Sciatic nerve (tissue), 2 donors: ENCODE measurements at places on chromosomes 7 and 10.
A peak's percentile ranks its signal among the peaks of the same experiment; 100 is the strongest.

DNA sequence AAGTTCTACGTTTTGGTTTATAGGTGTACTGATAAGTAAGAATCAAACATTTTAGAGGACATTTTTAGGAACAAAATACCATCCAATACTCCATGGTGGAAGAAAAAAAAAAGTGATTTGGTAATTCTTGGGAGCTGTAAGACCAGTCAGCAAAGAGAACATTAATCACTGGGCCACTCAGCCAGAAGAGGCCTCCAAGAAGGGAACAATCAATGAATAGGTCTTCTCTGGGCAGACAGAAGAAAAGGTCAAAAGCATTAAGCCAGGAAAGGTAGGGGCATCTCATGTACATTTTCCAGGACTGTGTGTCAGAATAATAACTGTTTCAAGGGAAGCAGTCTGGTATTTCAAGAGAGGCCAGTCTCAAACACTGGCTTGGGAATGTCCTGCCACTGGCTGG lies 190.4 kb upstream of the AGK start:
- DNase-seq, result no peak

- DNase-seq, result no peak
These were observed 23.4 kb downstream of the OR9A2 start for GRCh38 chr7:143003393-143004051.

- no peak for DNase-seq
These were observed 20.7 kb downstream of the MXI1 start for GRCh38 chr10:110228066-110228465.

DNA sequence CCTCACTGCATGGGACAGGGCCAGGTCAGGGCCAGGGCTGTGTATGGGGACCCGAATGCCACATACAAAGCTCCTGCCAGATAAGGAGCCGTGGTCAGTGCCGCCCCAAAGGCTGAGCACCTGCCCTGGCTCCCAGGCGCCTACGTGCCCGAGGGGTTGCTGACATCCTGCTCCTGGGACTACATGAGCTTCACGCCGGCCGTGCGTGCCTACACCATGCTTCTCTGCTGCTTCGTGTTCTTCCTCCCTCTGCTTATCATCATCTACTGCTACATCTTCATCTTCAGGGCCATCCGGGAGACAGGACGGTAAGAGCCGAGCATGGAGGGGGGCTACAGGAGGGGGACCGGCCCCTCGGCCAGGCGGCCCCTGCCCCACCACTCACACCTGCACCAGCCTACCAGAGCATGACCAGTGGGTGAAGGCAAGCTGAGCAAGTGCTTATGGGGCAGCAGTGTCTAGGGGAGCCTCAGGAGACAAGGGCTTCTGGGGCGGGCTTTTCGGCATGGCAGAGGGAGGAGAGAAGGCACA lies 4.9 kb downstream of the OPN4 start:
- DNase-seq, result no peak

DNA sequence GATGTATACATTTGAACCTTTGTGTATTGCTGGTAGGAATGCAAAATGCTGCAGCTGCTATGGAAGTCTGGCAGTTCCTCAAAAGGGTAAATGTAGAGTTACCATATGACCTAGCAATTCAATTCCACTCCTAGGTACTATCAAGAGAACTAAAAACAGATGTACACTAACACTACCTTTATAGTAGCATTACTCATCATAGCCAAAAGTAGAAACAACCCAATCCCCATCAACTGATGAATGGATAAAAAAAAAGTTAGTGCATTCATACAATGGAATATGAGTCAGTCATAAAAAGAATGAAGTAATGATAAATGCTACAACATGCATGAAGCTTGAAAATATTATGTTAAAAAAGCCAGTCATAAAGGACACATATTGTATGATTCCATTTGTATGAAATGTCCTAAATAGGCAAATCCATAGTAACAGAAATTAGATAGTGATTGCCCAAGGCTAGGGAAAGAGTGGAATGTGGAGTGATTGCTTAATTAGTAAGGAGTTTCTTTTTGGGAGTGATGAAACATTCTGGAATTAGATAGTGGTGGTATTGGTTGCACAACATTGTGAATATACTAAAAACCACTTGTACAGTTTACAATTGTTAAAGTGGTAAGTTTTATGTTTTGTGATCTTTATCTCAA lies 96.4 kb upstream of the AOAH start:
- no peak for DNase-seq

DNA sequence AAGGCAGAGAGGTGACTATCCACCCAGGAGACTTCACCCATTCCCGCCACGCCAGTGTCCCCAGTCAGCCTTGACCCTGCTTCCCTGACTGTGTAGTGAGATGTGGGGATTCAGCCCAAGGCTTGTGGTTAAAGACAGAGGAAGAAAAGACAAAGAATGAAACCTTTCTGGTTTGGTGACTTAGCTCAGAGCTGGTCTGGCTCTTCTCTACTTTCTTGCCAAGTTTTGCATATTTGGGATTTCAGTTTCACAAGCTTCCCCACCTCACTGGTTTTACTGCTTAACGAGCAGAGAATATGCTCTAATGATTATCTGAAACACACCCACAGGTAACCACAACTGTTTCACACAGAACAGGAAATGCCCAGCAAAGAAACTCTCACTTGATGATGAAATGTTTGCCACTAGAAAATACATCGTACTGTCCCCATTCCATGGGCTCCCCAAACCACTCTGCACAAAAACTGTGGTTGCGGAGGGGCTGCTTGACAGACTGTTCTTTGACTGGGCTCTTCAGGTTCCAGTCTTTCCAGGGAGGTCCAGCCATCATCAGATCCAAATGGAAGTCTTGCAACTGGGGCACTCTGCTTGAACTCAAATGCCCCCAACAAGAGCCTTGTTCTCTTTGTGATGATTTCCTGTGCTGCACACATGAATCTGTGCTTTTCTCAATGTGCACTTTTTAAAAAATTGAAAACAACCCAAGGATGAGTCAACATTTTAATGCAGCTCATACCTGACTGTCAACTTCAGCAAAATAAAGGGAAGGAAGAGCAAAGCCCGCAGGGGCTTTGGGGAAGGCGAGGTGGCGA lies 95.5 kb downstream of the CTBP2 start:
- DNase-seq, result no peak

DNA sequence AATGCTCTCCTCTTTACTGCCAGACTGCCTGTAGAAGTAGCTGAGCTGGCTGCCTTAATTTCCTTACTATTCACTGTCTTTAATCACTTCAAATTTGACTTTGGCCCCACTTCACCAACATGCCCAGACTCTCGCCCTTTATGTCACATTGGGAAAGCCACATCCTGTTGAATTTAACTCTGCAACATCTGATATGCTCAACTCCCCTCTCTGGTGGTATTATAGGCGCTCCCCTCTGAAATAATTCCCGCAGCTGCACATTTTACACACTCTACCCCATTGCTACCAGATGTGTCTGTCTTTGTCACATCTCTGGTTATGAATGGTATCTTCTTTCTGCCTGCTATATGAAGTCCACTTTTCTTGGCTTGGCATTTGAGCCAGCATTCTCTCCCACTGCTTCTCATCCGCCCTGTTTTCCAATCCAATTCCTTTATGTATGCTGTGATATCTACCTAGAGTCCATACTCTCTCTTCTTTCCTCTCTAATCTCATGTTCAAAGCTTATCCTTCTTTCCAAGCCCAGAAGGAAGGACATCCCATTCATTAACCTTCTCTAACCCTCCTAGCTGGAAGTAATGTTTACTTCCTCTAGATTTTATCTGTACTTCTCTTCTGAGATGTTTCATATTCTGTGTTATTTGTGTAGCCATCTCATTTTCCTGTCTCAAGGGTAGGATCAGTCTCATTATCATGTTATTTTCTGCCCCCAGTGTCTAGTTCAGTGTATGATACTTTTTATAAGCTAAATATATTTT lies 134.5 kb downstream of the ST7 start:
- DNase-seq, result no peak

- no peak for DNase-seq
These were observed 54.1 kb downstream of the FAM171A1 start for GRCh38 chr10:15316871-15317464.

DNA sequence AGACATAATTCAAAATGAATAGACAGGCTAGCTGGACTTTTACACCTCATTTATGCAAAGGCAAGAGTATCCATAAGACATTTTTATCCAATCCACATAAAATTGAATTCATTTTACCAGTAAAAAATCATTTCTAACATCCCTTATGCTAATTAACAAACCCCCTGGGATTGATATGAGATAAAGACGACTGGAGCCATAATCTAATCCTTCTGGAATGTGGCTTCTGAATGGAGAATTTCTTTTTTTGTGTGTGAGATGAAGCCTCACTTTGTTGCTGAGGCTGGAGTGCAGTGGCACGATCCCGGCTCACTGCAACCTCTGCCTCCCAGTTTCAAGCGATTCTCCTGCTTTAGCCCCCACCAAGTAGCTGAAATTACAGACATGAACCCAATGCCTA lies 90.4 kb downstream of the AKR1D1 start:
- no peak for DNase-seq

DNA sequence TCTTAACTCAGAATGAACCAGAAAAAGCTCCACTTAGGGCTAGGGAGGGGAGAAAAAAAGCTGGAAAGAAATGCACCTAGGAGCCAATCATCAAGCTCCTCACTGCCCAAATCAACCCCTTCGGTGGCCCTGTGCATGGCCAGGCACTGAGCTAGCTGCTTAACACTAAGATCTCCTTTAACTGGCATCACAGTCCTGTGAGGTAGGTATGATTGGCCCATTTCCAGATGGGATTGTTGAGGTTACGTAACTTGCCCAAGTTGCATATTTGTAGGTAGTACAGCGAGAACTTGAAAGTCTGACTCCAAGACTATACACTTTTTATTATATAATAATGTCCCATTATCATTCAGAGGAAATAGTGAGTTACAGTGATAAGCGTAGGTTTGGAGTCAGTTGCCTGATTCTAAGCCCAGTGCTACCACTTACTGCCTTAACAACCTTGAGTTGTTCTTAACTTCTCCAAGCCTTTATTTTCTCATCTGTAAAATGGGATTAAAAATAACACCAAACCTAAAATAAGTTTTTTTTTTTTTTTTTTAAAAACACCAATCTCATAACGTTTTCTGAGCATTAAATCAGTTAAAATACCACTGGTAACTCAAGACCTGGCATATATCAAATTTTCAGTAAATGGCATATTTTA lies 37.2 kb upstream of the ACSL5 start:
- DNase-seq, result no peak

GRCh38 chr10:15738270-15738925 lies 18.7 kb upstream of the ITGA8 start:
- DNase-seq, result no peak

DNA sequence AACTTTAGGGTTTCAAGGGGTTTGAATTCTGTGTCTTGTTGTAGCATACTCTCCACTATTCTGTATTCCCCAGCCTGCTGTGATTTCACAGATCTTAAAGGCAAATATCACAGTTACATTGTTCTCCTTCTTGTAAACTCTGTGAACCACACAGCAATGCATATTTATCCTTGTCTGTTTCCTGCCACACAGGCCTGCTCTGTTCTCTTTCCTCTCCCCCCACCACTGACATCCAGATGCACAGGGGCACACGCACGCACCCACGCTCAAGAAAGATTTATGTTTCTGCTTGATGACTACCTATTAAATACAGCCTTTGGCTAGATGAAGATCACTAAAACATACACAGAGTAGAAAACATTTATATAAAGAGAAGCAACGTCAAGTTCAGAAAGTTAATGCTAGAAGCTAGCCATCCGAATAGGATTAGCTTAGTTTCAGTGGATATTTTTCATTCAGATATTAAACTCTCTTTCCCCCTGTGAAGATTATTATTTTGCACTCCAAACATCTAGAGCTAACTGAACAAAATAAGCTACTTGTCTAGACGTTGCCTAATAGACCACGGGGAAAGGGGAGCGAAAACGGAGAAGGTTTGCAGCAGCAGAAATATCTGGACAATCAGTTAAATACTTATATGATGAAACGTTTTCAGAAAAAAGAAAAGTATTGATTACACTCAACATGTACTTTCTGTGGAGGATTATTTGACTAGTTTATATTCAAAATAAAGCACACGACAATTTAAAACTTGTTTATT lies 193.1 kb upstream of the SEMA3C start:
- DNase-seq, result no peak

DNA sequence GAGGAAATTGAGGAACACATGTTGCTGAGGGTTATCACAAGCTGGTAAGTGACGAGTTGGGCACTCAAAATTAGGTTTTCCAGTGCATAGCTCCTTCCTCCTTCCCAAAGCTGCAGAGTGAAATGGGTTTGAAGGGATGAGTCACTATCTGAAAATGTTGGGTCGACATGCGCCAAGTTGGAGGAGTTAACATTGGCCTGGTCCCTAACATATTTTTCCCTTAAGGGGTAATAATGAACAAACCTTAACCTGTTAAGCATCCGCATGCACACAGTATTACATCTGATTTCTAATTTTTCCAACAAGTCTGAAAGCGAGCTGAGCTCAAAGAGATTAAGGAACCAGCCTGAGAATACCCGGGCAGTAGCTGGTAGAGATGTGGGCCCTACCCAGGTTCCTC lies 20.7 kb upstream of the TECTB start:
- no peak for DNase-seq

GRCh38 chr7:128831178-128831993 lies 1.2 kb downstream of the FLNC start:
- no peak for DNase-seq

DNA sequence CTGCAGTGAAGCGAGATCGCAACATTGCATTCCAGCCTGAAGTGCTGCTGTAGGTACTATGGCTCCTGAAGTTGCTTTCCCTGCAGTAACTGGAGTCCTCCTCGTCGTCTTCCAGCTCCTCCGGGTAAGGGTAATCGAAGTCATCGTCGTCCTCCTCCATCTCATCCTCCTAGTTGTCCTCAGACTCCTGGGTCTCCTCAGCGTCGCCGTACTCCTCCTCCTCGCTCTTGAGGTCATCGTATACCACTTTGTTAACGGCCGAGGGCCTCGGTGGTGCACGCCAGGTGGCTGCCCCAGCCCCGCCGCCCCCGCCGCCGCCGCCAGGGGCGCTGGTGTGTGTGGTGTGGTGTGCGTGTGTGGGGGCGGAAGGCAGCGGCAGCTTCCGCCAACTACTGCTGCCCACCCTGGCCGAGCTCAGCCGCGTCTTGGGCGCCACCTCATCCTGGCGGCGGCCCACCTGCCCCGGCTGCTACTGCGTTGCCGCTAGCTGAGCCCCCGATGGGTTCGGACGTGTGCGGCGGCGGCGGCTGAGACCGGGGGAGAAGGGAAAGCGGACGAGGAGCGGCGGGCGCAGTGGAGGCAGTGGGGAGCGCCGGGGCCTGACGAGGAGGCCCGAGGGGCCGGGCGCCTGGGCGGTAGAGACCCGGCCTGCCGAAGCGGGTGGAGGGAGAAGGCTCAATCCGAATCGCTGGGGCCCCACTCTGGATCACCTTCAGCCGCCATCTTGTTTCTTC lies 11.8 kb upstream of the ACBD5 start:
- peak; percentile 70 for DNase-seq

GRCh38 chr10:122018491-122018890 lies 29.5 kb downstream of the TACC2 start:
- no peak for DNase-seq

- DNase-seq, result no peak
These were observed 995.2 kb downstream of the KCNMA1 start for GRCh38 chr10:76642358-76642757.

GRCh38 chr7:22702516-22702915 lies 24.5 kb upstream of the IL6 start:
- no peak for DNase-seq
